Right lobe of liver (tissue), 6 donors: ENCODE measurements at places on chromosomes 11 and 22.
A peak's percentile ranks its signal among the peaks of the same experiment; 100 is the strongest.

DNA sequence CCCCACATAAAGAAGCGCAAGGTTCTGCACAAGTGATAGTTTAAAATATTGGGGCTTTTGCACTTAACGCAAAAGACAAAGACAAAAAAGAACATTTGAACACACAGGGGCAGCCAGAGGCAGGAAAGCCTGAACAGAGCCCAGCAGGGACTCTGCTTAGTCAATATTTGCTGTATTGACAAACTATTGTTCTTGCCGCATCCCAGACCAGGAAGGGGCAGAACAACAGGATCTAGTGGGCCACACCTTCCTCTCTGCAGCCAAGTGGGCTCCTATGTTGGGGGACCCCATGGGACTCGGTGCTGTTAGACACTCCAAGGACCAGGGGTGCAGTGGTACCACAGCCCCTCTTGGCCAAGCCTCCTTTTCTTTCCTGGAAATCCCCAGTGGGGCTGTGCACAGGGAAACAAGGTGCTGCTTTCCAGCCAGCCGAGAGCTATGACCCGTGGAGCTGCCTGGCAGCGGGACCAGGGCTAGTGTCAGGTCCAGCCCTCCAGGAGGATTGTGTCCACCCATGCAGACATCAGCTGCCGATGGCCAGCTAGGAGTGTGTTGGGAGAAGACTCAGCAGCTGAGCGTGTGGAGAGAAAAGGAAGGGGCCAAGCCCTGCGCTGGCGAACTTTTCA lies 43.3 kb upstream of the ANO1 start:
- peak; percentile 82 for DNase-seq

DNA sequence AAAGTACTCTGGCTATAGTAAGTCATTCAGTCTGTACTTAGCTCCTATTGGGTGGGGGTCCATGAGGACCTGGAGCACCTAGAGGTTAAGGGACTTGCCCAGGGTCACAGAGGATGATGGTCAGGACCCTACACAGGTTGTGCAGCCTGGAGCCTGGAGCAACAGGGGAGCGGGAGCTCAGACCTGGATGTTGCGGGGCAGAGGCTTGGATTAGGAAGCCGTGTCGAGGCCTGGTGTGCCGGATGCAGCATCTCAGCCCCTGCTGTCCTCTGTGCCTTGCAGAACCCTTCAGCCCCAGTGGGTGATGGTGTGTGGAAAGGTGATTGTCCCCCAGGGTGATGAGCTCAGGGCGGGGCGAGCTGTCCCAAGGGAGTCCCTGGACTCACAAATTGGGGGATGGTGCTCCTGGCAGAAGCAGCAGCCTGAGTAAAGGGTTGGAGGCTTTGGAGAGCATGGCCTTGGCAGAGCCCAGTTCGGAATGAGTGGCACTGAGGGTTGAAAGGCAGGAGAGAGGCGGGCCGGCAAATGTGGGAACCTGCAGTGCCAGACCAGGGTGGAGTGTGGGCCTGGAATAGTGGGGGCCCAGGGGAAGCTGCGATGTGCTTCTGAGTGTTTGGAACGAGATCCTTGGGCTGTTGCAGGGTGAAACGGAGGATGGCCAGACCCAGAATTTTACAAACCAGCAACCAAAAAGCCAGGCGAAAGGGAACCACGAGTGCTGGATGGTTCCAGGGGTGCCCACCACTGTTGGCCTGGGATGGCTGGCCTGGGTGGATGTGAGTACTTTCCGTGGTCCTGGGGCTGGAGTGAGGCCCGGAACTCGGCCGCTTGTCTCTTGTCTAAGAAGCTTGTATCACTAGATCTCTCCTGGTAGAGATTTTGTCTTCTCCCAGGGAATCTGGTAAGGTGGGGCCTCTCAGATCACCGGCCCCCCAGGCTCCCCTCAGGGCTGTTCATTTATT lies 2.9 kb downstream of the TPCN2 start:
- DNase-seq = peak; percentile 79

DNA sequence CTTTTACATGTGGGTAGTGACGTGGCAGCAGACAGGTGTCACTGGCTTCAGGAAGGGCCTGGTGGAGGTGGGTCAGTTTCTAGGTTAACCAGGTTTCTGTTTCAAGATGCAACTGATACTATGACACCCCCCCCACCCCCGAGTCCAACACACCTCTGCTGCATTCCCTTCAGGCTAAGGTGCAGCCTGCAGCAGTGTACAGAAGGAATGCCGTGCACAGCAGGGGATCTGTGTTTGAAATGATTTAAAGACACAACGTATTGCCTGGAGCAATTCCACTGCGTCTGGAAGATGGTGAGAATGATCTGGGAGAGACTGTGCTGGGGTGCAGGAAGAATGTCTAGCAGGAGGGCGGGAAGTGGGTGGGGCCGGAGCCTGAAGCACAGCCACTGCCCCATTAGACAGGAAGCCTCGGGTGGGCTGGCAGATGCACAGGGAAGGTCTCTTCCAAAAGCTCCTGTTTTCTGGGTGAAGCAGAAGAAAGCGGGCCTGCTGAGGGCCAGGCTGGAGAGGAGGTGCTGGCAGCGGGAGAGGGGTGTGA lies 11.9 kb upstream of the TESMIN start:
- no peak for DNase-seq

GRCh38 chr11:66176650-66177049 lies 91.8 kb upstream of the RAB1B start:
- DNase-seq = no peak

DNA sequence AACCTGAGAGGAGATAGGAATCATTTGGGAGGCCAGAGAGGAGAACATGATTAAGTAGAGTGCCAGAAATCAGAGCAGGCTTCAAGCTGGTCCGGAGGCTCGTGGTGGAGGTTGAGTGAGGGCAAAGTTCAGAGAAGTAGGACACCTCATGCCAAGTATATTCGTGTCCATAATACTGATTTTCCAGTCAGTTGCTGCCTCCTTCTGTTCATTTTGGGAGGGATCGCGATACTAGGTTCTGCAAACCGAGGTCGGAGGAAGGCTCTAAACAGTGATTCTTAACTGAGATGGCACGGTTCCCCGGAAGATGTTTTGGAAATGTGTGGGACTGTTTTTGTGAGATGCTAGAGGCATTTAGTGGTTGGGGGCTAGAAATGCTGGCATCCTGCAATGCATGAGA lies 13.6 kb upstream of the CD3E start:
- peak; percentile 68 for DNase-seq

GRCh38 chr11:59901306-59901705 lies 22.7 kb downstream of the OOSP3 start:
- DNase-seq = no peak

GRCh38 chr11:58526721-58527120 lies 18.8 kb upstream of the OR5B21 start:
- no peak for DNase-seq

DNA sequence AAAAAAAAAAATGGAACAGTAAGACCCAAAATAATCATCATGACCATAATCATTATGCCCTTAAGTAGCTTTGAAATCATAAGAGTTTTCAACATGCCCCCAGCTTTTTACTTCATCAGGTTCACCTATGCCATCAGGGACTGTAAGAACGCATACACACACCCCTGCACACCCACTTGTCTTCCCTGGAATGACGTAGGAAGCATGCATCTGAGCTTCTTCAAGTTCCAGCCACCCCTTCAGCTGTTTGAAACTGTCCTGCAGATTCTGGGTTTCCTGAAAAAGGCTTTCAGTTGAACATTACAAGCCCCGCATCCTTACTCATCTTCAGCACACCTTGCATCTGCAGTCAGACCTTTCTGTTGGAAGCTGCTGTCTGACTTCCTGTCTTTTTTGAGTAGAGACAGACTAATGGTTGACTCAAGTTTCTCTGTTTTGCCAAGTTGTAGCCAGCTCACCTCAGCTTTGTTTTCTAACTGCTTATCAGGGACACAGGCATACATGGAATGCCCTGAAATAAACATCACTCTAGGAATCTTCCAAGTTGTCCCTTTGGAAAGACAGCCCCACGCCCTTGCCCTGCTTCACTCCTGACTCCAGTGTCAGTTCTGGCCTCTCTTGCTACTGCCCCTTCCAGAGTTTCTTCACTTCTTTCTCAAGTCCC lies 37.0 kb downstream of the ARHGAP1 start:
- peak; percentile 13 for DNase-seq

- DNase-seq = no peak
Measured at GRCh38 chr11:109298865-109299264, 123.1 kb upstream of the C11orf87 start.

DNA sequence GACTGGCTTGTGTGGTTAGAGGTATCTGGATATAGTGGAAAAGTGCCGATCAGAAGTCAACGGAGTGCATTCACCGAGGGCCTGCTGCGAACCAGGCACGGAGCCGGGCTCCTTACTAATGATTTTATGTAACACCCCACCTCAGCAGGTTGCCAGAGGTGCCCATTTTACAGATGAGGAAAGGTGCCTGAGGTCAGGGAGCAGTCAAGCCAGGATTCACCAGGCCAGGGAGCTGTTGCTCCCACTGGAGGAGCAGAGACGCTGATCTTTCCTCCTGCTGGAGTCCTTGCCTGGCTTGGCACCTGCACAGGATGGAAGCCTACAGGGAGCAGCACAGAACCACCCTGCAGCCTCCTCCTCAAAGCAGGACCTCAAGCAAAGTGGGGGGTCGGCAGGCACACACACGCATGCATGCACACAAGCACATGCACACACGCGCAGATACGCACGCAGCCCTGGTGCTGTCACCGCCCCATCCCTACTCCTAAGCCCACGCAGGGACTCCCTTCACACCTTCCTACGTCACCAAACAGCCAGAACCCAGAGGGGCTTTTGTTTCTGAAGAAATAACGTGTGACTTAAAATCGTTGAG lies 16.2 kb downstream of the RSPH14 start:
- no peak for DNase-seq

- no peak for DNase-seq
Measured at GRCh38 chr11:3659595-3660515, 11.3 kb downstream of the CHRNA10 start.

GRCh38 chr22:19598054-19598855 lies 74.0 kb upstream of the CLDN5 start:
- DNase-seq = peak; percentile 78

GRCh38 chr11:96084610-96085318 lies 160.9 kb upstream of the MTMR2 start:
- no peak for DNase-seq

- DNase-seq = peak; percentile 67
Measured at GRCh38 chr11:102341844-102342318, 5.1 kb upstream of the BIRC2 start.

GRCh38 chr22:38353142-38353629 lies 36.0 kb upstream of the CSNK1E start:
- peak; percentile 73 for DNase-seq

DNA sequence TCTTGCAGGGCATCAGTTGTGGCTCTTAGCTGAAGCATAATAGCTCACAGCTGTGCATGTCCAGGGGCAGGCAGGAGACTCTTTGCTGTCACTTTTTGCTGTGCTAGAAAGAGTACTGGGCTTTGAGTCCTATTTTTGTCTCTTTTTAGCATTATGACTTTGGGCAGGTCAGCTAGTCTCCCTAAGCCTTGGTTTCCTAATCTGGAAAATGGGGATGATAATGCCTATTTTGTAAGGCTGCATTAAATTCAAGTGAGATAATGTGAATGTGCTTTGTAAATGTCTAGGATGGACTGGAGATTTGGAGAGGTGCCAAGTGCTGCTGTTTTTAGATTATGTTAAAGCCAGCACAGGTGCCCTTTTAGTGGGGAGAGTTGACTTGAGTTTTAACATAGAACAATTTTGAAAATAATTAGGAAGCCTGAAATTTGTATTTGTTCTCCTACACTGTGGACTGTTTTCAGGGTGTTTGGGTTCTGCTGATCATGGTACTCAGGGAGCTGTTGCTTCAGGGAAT lies 19.1 kb downstream of the CABIN1 start:
- DNase-seq = no peak

- DNase-seq = no peak
Measured at GRCh38 chr11:106495046-106495445, 417.6 kb downstream of the AASDHPPT start.

GRCh38 chr22:27507111-27507611 lies 294.4 kb downstream of the MN1 start:
- DNase-seq = no peak
